ENCODE measurements at places on chromosomes 3 and 15.

DNA sequence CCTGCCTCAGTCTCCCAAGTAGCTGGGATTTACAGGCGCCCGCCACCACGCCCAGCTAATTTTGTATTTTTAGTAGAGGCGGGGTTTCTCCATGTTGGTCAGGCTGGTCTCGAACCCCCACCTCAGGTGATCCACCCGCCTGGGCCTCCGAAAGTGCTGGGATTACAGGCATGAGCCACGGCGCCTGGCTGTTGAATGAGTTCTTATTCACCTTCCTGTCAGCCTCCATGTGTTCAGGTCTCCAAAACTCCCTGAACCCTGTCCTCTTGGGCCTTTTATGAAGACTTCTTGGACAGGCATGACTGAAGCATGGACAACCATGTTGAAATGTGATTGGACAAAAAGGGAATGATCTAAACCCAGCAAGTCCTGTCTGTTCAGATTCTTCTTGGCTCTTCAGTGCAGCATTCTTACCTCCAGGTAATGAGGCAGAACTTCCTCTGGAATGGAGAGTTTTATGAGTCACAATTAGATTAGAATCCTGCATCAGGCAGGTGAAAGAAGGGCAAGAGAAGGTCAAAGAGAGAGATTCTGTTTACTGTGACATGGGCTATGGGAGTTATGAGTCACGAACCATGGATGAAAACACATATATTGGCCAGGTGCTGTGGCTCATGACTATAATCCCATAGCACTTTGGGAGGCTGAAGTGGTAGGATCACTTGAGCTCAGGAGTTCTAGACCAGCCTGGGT lies 23.1 kb upstream of the EIF4A2 start:
- no peak for DNase-seq

DNA sequence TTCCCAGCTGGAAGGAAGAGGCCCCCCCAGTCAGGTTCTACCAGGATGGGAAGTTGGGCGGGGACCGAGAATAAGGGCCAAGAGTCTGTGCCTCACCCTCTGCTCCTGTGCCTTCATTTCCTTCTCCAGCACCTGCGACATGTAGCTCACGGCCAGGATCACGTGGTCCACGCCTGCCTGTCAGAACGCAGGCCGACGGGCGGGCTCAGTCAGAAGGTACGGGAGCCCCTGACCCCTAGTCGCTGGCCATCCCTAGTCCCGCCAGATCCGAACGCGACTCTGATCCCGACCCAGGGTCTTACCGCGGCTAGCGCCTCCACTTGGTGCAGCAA lies 489 bp downstream of the GMPPB start:
- no peak for DNase-seq

- DNase-seq, result no peak
Observed at GRCh38 chr15:92645051-92645631, 10.4 kb downstream of the FAM174B start.

DNA sequence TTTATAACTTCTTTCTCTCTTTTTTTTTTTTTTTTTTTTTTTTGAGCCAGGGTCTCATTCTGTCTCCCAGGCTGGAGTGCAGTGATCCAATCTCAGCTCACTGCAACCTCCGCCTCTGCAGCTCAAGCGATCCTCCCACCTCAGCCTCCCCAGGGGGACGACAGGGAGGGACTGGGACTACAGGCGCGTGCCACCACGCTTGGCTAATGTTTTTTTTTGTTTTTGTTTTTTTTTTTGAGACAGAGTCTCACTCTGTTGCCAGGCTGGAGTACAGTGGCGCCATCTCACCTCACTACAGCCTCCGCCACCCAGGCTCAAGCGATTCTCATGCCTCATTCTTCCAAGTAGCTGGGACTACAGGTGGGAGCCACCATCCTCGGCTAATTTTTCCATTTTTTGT lies 17.7 kb upstream of the PRKCI start:
- no peak for DNase-seq

GRCh38 chr15:35740761-35741160 lies 194.8 kb upstream of the DPH6 start:
- DNase-seq, result no peak

DNA sequence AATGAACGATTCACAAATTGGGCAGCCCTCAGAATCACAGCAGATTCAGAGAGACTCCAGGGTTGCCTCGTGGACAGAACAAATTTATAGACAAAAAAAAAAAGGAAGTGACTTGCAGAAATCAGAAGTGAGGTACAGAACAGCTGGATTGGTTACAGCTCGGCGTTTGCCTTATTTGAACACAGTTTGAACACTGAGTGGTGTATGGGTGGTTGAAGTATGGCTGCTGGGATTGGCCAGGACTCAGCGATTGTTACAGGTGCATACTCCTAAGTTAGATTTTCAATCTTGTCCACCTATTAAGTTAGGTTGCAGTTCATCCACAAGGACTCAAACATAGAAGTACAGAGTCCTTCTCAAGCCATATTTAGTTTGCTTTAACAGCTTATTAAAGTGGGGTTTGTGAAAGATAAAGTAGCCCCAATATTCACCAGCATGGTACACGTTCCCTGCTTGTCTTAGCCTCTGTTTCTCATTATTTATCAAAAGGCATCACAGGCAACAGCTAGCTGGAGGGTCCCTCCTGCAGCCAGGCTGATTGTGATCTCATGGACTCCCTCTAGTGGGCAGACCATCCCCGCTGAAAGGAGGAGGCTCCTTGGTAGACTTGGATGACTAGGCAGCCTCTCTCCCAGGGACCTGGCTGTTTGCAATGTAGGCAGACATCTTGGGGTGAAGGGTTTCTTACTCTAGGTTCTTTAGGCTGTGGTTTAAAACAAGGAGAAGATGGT lies 17.6 kb upstream of the ALDH1L1 start:
- DNase-seq, result no peak

GRCh38 chr3:190621927-190622326 lies 108.0 kb downstream of the IL1RAP start:
- DNase-seq, result no peak

Data from stimulated activated CD4-positive, alpha-beta T cell treated with anti-CD3 and anti-CD28 coated beads, Interleukin-1b, Interleukin-23, amount 100 ng/mL, for 1 hour (primary cell).